ENCODE measurements at places on chromosomes 7 and 10. TPM values are rescaled to one million over a fixed set of nuclear protein-coding genes. Genes with fewer than 3 reads are reported as not detected.

The CACUL1 gene
- 31.1 TPM for total RNA-seq

- DNase-seq: peak; percentile 87
These were observed 33.2 kb downstream of the NRF1 start for GRCh38 chr7:129644634-129645230.

GRCh38 chr7:38502289-38502688, 128.9 kb downstream of the AMPH start:
- DNase-seq: no peak

DNA sequence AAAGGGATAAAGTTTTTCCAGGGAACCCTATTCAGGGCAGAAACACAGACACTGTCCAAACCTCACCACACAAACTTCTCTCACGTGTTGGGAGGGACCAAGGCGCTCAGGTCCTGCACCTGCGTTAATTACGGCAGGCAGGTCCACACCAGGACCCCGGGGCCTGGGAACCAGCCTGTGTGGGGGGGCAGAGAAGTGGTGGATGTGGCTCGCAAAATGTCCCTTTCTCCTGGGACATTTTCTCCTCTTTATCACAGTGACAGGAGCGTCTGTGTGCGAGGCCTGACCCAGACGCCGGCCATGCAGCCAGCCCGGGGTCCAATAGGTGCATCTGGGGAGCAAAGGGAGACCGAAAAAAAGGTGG, 73.4 kb upstream of the ZNF722 start:
- no peak for DNase-seq

DNA sequence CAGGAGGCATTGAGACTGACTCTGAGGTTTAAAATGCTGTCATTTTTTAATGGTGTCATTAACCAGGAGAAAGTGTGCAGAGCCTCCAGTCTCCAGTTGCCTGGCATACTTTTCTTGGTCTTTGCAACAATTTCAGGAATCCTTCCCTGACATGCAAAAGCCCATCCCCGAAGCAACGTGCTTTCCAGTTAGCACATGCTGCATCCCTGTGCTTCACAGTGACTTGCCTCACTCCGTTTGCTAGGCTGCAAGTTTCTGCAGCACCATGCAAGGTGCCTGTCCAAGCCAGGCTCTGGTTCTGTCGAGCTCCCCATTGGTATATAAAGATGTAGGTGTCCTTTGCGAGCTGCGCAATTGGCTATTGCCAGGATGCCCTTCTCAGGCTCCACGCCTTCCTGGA, 135.0 kb downstream of the GALNT17 start:
- DNase-seq: no peak

- DNase-seq: peak; percentile 20
These were observed 609 bp downstream of the KLRG2 start for GRCh38 chr7:139482662-139483466.

DNA sequence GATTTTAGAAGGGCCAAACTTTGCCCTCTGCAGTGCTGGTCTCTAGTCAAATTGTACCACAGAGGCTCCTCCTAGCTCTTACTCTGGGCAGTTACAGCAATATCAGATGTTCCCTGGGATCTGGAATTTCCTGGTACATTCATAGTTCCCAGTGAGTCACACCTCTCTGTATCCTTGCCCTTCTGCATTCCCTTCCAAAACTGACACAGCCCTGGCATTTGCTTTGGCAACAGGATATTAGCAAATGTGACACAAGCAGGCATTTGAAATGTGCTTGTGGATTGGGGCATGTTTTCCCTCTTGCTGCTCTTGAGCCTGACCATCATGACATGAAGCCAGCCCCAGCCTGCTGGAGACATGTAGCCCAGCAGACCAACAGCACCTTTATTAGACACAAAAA, 284.7 kb upstream of the AKR1E2 start:
- no peak for DNase-seq

- DNase-seq: no peak
These were observed 223.2 kb downstream of the MAD1L1 start for GRCh38 chr7:2009541-2010001.

DNA sequence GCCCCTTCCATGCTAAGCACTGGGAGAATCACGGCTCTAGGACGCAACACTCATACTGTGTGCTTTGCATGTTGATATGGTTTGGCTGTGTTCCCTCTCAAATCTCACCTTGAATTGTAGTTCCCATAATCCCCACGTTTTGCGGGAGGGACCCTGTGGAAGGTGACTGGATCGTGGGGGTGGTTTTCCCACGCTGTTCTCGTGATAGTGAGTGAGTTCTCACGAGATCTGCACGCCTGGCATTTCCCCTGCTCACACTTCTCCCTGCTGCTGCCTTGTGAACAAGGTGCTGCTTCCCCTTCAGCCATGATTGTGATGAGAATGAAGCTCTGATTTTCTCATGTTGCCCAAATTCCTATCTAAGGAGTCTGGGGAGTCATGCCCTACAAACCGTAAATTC, 53.0 kb upstream of the ADGRA1 start:
- no peak for DNase-seq

DNA sequence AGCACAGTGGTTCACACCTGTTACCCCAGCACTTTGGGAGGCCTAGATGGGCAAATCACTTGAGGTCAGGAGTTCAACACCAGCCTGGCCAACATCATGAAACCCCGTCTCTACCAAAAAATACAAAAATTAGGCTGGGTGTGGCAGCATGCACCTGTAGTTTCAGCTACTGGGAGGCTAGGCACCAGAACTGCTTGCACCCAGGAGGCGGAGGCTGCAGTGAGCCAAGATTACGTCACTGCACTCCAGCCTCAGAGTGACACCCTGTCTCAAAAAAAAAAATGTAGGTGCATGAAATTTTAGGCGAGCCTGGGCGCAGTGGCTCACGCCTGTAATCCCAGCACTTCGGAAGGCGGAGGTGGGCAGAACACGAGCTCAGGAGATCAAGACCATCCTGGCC, 9.6 kb downstream of the BCL7B start:
- DNase-seq: no peak

DNA sequence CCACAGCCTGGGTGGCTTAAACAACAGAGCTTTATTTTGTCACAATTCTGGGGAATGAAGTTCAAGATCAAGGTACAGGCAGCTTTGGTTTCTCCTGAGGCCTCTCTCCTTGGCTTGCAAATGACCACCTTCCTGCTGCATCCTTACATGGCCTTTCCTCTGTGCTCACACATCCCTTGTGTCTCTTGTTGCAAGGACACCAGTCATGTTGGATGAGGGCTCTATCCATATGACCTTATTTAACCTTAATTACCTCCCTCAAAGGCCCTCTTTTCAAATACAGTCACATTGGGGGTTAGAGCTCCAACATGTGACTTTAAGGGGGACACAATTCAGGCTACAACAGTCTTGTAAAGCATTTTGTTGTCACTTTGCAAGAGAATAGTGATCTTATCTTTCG, 65.0 kb upstream of the PLXNA4 start:
- DNase-seq: no peak

DNA sequence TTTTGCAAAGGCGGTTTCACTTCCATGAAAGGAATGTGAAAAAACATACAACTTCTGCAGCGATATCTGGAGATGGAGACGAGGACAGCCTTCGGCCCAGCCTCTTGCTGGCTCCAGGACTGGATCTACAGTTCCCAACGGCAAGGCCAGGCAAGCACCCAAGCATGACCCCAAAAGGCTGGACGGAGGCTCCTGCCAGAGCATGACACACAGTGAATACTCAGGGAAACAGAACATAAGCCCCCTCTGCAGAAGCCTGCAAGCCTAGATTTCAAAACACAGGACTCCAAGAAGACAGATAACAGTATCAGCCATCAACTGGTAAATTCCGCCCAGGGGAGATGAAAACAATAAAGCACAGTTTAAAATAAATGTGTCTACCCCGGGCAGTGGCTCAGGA, 3.3 kb upstream of the LRRC27 start:
- DNase-seq: peak; percentile 77

DNA sequence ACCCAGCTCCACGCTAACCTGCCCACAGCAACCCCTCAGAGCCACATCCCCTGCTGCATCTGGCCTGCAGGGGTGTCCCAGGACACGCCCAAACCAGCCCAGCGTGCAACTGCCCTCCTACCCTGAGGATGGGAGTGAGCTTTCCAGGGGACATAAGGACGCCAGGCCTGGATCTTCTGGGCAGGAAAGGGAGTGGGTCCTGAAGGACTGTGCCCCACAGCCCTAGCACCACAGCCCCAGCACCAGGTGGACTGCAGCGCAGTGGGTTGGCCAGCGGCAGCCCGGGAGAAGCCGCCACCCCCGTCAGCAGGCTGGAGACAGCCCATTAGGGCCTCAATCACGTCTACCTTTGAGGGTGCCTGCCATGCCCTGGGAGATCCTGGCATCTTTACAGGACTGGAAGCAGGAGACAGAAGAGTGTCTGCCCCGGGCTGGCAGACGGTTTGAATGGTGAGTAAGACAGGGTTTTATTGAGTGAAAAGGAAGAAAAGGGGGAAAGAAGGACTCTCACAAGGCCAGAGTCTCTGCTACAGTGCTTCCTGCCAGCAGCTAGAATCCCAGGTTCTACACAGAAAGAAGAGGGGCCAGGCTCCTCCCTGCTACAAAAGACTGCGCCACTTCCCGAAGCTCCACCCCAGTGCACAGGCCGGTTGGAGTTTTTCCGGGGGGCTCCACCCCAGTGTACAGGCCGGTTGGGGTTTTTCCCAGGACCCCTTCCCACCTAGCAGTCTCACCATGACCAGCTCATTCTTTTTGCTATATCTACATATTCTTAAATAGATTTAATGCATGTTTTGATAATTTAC, 69.8 kb upstream of the KCTD7 start:
- no peak for DNase-seq

GRCh38 chr7:152871005-152871677, 111.6 kb downstream of the ACTR3B start:
- DNase-seq: no peak

The CDHR3 gene
- 10.1 TPM for total RNA-seq

DNA sequence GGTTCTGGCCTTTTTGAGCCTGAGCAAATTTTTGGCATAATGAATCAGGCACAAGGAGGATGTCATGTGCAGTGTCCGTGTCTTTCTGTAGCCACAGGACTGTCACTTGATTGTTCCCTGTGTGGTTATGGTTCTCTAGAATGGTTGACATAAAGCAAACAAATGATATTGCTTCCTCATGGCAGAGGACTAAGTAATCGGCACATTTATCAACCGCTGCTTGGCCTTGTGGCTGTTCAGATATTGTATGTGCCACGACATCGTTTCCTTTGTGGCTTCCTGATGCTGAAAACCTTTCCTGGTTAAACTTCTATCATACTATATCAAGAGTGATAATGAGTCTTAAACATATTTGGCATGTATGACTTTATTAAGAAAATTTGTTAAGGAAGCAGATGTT, 598.8 kb downstream of the SUGCT start:
- DNase-seq: no peak

DNA sequence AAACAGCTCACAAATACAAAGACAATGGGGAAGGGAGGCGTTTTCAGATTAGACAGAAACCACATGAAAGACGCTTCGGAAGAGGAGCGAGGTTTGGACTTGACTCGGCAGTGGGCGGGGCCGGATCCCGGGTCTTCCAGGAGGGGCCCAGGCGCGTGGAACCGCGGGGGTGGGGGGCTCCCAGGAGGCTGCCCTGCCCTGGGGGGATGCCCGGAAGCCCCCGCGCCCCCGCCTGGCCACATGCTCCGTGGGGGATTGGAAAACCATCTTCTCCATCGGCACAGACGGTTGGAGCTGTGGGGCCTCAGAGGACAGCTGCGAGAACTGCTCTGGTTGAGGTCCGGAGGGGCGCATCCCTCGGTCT, 186.0 kb upstream of the SHH start:
- no peak for DNase-seq

DNA sequence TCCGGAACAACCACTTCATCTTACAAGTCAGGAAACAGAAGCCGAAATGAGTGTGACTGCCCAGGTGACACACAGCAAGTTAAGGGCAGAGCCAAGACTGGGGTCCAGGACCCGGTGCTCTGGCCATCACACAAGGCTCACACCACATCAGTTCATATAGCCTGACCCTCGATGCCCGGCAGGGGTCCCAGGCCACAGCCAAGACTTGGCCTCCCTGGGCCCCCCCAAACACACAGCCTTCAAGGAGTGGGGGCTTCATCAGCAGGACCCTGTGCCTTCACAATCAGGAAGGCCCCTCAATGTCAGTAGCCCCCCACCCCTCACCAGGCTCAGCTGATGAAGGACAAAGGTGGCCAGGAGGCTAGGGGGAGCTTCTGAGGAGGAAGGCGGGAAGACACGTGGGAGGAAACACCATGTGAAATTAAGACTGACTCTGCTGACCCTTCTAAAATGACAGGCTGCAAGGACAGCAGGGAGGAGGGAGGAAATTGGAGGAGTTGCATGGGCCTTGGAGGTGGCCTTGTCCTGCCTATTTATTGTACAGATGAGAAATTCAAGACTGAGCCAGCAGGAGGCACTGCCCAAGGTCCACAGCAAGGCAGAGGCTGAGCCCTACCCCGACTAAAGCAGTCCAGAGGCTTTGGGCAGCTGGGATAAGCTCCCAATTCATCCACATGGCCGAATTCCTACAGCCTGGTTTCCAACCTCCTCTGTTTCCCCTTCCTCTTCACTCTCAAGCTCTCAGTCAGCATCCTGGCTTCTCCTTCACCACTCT, 216.1 kb upstream of the ZMIZ1 start:
- no peak for DNase-seq
